ENCODE measurements at places on chromosomes 13 and 19.

GRCh38 chr19:3573858-3574637 is 1.3 kb downstream of the HMG20B start:
- DNase-seq = peak; percentile 54

- DNase-seq = no peak
Observed at GRCh38 chr13:66581675-66582074, 648.5 kb downstream of the PCDH9 start.

DNA sequence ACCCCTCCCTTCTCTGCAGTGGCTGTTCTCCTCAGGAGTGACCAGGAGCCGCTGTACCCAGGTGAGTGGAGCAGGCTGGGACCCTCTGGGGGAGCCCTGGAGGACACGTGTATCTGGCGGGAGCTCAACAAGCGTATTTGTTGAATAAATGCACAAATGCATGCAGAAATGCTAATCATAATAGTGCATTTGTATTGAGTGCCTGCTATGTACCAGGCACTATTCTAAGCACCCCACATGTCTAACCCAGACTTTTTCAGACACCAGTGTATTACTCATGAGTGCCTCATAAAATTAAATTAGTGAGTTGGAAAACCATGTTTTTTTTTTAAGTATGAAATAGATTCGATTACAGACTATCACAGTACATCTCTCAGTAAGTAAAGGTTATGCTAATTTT is 7.9 kb downstream of the HPN start:
- DNase-seq = no peak

DNA sequence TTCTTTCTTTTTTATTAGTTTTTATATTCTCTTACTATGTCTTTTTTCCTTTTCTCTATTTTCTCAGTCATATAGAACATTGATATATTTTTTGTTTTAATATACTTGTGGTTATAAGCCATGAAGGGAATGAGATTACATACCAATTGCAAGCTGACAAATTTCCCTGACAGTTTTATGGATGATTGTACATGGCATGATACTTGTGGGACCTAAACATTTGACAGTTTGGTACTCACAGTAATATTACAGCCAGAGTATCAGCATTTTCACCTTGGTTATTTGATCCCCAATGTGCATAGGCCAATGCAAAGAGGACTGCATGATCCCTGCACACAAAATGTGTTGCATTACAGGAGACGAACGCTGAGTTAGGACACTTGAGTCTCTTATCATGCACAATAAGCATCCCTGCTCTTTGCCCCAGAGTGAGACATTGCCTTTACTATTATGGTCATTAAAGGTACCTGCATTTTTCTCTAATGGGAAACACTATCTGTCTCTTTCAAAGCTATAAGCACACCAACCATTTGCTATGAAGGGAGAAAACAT is 713.4 kb upstream of the PCDH20 start:
- no peak for DNase-seq

DNA sequence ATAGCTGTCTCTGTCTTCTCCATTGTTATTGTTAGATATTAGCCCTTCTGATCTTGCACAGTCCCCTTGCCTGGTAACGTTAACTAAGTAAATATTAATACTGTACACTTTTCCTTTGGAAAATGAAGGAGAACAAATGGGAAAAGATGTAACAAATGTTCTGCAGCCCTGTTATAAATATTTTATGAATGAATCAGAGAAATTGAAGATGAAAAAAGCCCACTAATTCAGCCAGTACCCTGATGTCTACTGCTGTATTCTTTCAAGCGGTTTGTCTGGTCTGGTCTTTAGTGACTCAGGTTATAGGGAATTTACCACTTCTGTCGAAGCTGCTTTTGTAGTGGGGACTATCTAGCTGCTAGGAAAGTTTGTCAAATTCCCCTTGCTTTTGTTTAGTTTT is 121.0 kb downstream of the COG6 start:
- no peak for DNase-seq

DNA sequence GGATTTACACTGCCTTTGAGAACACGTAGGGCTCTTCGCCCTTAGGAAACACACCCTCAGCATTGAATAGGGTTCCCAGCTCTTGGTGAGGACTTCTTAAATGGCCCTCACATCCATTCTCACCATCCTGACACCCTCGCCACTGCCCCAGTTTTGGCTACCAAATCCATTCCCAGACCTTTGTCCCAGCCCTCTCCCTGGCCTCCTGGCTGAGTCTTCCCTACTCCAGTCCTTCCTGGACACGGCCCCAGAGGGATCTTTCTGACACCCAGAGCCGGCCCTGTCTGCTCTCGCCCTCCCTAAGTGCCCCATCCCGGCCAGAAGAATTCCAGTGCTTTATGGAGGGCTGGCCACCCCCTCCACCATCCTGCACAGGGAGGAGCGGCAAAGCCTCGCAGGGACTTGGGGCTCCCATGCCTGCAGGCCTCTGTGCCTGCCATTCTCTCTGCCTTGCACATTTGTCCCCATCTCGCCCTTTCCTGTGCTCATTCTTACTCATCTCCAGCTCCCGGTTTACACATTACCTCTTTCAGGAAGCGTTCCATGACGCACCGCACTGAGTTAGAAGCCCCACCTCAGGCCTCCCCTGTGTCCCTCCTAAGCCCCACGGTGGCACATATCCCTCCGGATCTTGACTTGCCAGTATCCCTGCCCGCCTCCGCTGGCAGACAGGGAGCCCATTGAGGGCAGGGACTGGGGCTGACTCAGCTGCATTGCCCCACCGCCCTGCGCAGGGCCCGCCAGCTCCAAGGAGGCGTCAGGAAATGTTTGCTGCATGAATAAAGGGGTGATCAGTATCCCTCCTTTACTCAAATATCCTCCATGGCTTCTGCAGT is 11.0 kb upstream of the KLK14 start:
- DNase-seq = no peak

- DNase-seq = no peak
Observed at GRCh38 chr19:48596679-48597465, 9.7 kb upstream of the SPACA4 start.

- DNase-seq = no peak
Observed at GRCh38 chr19:36527341-36527740, 730 bp downstream of the ZNF260 start.

GRCh38 chr19:7507884-7508283 is 8.0 kb upstream of the ZNF358 start:
- no peak for DNase-seq

DNA sequence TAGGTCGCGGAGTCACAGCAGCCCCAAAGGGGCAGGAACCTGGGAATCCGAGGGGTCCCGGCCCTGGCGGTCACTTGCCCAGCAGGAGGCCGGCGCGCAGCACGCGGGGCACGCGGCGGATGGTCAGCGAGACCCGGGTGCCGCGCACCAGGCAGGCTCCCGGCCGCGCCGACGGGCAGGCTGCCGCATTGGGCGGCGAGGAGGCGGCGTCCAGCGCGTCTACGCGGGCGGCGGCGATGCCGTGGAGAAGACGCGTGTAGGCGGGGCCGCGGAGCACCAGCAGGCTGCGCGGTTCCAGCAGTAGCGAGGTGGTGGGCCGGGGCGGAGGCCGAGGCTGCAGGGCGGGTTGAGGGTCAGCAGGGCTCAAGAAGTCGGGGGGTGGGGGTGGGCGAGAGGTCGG is 607 bp upstream of the SYNE4 start:
- no peak for DNase-seq

DNA sequence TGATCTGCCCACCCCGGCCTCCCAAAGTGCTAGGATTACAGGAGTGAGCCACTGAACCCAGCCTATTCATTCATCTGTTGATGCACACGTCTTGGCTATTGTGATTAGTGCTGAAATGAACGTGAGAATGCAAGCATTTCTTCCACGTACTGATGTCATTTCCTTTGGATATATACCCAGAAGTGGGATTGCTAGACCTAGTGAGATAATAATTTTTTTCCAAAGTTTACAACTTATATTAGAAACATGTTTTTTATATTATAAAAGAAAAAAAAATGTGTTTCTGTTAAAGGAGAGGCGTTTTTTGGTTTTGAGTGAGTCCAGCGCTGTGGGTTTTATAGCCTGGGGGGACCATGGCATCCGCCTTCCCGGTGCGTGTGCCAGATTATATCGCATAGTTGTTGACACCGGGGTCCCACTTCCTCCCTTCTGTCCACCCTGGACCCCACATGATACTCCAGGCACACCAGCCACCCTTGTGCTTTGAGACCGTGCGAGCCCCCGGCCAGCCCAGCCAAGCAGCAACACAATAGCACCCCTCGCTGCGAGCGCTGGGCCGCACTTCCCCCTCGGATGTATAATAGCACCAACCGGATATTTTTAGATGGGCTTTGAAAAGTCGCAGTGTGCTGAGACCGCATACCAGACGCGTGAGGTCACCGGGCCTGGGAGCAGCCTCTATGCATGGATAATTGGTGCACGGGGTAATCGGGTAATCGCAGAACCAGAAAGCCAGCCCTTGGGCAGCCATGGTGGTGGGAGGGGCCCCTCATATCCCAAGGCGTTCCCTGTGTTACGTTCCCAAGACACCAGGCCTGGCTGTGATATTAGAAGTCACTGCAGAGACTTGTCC is 59.6 kb downstream of the MYO9B start:
- no peak for DNase-seq

DNA sequence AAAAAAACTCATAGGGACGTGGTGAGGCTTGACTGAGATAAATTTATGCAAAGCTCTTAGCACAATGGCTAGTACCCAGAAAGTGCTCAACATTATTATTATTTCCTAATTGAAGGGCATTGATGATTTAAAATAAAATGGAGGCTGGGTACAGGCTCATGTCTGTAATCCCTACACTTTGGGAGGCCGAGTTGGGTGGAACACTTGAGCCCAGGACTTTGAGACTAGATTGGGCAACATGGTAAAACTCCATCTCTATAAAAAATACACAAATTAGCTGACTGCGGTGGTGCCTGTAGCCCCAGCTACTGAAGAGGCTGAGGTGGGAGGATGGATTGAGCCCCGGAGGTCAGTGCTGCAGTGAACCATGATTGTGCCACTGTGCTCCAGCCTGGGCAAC is 49.6 kb downstream of the LRCH1 start:
- no peak for DNase-seq

- no peak for DNase-seq
Observed at GRCh38 chr13:68535329-68535728, 1305.2 kb upstream of the PCDH9 start.

DNA sequence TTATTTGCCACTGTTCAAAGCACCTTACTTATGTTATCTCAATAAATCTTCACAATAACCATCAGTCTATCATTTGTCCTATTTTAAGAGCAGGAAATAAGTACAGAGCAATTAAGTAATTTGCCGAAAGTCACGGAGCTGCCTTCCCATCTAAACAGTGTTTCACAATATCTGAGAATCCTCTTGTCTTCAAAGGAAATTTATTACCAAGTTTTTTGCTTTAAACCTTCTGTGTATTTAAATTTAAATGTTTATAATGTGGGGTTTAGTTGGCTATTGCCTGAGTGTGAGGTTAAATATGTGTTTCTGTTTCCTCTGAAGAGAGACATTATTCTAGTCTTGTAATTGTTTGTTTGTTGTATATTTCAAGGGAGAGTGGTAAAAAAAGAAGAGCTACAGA is 633.1 kb downstream of the EFNB2 start:
- DNase-seq = no peak

GRCh38 chr13:88124142-88124541 is 453.0 kb downstream of the SLITRK5 start:
- DNase-seq = no peak

DNA sequence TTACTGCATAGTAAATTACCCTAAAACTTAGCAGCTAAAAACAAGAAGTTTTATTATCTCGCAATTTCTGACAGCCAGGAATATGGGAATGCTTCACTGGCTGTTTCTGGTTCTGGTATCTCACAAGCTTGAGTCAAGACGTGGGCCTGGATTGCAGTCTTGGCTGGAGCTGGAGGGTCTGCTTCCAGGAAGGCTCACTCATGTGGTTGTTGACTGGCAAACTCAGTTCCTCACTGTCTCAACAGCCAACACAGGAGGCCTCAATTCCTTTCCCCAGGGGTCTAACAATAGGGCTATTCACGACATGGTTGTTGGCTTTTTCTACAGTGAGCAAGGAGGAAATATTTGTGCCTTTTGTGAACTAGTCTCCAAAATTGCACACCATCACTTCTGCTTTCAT is 146.3 kb downstream of the GPC5 start:
- no peak for DNase-seq

- DNase-seq = no peak
Observed at GRCh38 chr19:4504297-4504701, 14.0 kb downstream of the PLIN4 start.

- DNase-seq = no peak
Observed at GRCh38 chr19:45391871-45392665, 12.8 kb downstream of the PPP1R13L start.

- no peak for DNase-seq
Observed at GRCh38 chr19:10820173-10820572, 15.8 kb downstream of the TMED1 start.

DNA sequence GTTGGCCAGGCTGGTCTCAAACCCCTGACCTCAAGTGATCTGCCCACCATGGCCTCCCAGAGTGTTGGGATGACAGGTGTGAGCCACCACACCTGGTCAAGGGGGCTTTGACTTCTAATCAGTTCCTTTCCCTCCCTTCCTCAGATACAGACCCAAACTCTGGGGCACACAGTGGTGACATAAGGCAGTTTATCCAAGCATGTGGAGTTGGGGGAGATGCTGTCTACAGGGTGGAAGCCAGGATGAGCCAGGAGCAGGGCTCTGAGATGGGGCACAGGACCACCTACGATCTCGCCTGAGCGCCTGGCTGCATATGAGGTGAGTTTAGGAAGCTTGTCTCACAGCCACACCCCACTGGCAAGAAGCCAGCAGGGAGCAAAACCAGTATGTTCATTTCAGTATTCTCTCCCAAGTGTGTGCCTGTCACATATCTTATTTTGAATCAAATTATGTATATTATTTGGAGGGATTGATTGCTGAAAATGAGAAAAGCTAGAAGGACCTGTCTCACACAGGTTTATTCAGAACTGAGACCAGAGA is 67.7 kb downstream of the KCTD15 start:
- DNase-seq = no peak

GRCh38 chr13:89097994-89098393 is 1426.8 kb downstream of the SLITRK5 start:
- no peak for DNase-seq

- no peak for DNase-seq
Observed at GRCh38 chr19:42286349-42287016, 15.4 kb upstream of the PRR19 start.

DNA sequence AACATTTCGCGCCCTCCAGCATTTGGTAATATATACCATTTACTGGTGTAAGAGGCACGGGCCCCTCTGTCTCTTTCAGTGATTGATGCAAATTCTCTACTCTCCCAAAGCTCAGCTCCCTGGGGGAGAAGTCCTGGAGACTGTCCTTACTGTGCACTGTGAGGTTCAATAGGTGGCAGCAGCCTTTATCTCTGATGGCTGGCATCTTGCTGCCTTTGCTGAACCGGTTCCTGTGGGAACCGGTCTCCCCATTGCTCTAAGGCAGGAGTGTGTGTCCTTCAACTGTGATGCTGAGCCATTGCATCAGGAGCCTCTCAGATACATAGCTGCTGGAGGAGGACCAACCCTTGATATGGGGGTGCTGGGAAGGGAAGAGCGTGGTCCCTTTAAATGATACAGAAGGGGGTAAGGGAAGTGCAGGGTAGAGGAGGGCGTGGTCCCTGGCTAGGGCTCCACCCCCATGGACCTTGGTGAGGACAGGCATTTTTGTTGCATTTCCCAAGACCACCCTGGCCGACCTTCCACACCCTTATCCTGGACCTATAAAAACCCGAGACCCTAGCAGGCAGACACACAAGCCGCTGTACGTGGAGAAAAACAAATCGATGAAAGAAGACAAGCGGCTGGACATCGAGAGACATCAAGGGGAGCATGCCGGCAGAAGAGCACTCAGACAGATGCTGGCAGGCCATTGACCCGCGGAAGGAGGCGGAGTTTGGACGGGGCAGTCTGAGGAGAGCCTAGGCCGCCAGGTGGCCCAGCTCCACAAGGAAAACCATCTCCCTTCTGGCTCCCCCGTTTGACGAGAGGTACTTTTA is 41.1 kb upstream of the GTF3A start:
- DNase-seq = no peak

GRCh38 chr13:89827552-89827951 is 1519.9 kb upstream of the MIR17HG start:
- no peak for DNase-seq

Measured in stimulated activated CD8-positive, alpha-beta memory T cell treated with anti-CD3 and anti-CD28 coated beads, Interleukin-15, amount 100 ng/mL, for 4 hours (primary cell).